ENCODE measurements at places on chromosomes 7 and 10. TPM values are rescaled to one million over a fixed set of nuclear protein-coding genes. Genes with fewer than 3 reads are reported as not detected.

The HTRA1 gene
- 39.1 TPM for total RNA-seq

The MACROH2A2 gene
- not detected for total RNA-seq

The TRIM56 gene
- 11.1 TPM for total RNA-seq

The AMZ1 gene
- total RNA-seq = not detected

The PRR15 gene
- 0.48 TPM for total RNA-seq

The ABCB1 gene
- 0.57 TPM for total RNA-seq

The SH2D4B gene
- 0.10 TPM for total RNA-seq

The C7orf57 gene
- total RNA-seq = not detected

The CALD1 gene
- 203 TPM for total RNA-seq

The CTAGE15 gene
- total RNA-seq = not detected

The CYP17A1 gene
- total RNA-seq = not detected

The SPRN gene
- total RNA-seq = not detected

The AKR1C1 gene
- total RNA-seq = 7.8 TPM

The ADCY1 gene
- total RNA-seq = 0.67 TPM

The SPDYE9 gene
- not detected for total RNA-seq

The RFC2 gene
- 22.5 TPM for total RNA-seq

The DNAH11 gene
- 5.3 TPM for total RNA-seq
